ENCODE measurements at places on chromosomes 1 and 21.

DNA sequence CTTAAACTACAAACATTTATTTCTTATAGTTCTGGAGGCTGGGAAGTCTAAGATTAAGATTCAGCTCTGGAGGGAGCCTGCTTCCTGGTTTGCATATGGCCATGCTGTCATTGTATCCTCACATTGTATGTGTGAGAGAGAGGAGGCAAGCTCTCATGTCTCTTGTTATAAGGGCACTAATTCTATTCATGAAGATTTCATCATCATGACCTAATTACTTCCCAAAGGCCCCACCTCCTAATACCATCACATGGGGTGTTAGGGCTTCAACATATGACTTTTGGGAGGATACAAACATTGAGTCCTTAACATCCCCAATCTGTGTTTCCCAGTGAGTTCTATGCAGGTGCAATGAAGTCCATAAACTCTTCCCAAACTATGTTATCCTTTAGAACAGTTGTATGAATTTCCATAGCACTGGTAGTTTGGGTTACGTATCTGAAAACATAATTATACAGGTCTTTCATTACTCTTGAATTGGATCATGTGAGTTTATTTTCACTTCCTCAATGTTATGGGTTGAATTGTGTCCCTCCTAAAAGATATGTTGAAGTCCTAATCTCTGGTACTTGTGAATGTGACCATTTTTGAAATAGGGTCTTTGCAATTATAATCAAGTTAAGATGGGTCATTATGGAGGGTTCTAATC, 124.2 kb downstream of the RUNX1 start:
- no peak for DNase-seq

GRCh38 chr1:196951711-196952394, 8.3 kb downstream of the CFHR2 start:
- DNase-seq = no peak

DNA sequence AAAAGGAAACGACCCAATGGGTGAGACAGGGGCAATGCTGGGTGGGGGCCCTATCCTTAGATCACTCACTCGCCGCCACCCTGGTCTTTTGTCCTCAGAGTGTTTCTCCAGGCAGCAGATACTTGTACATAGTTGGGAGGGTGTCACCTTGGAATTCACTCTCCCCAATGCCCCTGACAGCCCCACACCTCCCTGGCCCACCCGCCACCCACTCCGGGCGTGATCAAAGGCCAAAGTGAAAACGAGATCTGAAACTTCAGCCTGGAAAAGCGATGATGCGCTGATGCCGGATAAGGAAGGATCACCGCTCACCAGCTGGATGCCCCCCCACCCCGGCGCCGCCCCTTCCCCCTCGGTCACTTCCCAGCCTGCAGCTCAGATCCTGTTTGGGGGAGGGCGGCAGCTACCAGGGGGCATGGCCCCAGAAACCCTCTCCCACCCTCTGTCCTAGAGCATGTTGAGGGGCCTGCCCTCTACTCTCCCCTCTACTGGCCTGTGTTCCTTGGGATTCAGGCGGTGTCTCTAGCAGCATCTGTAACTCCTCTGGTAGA, 33.6 kb upstream of the CASZ1 start:
- no peak for DNase-seq

- no peak for DNase-seq
Observed at GRCh38 chr1:55716610-55717009, 501.4 kb upstream of the USP24 start.

DNA sequence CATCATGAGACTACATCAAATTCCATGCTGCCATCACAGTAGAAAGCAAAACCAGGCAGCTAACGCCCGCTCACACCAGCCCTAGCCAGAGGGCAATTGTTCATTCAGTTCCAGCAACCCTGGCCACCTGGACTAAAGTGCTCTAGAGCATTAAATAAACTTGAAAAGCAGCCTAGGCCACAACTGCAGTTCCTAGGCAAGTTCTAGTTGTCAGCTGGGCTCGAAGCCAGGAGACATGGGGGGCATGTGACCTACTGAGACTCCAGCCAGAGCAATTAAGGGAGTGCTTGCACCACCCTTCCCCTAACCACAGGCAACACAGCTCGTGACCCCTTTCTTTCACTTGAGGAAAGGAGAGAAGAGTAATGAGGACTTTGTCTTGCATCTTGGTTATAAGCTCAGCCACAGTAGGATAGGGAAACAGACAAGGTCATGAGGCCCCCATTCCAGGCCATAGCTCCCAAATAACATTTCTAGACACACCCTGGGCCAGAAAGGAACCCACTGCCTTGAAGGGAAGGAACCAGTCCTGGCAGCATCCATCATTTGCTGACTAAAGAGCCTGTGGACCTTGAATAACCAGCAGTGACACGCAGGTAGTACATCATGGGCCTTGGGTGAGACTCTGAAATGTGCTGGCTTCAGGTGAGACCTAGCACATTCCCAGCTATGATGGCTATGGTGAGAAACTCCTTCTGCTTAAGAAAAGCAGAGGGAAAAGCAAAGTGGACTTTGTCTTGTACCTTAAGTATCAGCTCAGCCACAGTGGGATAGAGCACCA, 77.0 kb downstream of the ZZZ3 start:
- no peak for DNase-seq

GRCh38 chr21:45078877-45079281, 4.5 kb downstream of the ADARB1 start:
- no peak for DNase-seq

DNA sequence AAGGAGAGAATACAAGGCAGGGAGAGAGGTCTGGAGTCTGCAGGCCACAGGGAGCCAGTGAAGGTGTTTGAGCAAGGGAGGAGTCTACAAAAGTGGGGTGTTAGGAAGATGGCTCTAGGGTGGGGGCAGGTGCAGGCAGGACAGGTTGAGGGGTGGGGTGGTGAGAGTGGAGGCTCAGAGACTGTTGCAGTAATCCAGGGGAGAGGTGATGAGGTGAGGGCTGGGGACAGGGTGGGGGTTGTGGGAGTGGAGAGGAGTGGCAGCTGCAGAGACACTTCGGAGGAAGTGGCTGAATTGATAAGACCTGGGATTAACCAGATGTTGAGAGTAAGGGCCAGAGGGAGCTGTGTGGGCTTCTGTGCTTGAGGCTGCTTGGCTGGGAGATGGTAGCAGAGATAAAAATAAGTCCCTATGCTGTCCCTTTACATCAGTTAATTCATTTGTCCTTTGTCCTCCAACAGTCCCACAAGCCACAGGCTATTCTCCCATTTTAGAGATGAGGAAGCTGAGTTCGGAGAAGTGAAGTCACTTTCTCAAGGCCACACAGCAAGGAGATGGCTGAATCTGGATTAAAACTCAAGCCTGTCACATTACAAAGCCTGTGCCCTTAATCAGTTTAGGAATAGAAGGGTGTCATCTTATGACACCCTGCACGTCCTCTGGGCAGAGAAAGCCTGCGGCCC, 54.8 kb upstream of the SYNC start:
- DNase-seq = no peak

- DNase-seq = no peak
Observed at GRCh38 chr1:111813440-111814304, 58.0 kb downstream of the DDX20 start.

DNA sequence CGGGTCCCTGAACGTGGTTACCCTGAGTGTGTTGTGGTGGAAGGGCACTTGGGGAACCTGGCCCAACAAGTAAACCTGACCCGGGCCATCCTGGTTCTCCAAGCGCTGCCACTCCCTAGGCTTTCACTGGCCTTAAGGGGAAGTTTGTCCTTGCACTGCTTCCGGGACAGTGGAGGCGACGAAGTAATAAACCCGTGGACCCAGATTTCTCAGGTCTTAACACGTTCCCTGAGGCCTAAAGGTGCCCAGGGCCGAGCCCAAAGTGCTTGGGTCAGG, 261 bp upstream of the CCDC24 start:
- no peak for DNase-seq

DNA sequence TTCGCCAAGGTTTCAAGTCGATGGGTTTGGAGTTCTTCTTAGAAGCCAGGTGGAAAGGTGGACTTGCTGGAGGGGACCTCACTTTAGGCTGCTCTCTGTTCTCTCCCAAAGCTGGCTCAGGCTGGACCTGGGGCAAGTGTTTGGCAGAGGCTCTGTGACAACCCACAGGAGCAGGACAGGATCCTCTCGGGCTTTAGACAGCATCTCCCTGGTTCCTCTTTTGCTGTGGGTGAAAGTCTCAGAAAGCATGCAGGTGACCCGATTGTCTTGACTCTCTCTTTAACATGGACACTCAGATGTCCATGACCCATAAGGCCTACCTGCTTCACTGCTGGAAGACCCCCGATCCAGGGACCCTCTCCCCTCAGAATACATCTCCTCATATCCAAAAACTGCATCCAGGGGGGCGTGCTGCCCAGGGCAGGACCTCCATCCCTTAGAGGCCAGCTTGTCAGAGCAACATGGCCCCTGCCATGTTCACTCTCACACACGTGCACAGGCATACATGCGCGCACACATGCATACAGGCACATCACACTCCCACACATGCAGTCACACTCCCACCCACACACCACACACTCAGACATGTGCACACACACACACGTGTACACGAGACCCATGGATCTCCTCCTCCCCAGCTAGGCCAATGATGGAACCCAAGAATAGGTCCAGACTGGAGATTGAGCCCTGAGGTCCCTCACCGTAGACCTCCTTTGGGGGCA, 21.3 kb downstream of the MRPL37 start:
- no peak for DNase-seq

DNA sequence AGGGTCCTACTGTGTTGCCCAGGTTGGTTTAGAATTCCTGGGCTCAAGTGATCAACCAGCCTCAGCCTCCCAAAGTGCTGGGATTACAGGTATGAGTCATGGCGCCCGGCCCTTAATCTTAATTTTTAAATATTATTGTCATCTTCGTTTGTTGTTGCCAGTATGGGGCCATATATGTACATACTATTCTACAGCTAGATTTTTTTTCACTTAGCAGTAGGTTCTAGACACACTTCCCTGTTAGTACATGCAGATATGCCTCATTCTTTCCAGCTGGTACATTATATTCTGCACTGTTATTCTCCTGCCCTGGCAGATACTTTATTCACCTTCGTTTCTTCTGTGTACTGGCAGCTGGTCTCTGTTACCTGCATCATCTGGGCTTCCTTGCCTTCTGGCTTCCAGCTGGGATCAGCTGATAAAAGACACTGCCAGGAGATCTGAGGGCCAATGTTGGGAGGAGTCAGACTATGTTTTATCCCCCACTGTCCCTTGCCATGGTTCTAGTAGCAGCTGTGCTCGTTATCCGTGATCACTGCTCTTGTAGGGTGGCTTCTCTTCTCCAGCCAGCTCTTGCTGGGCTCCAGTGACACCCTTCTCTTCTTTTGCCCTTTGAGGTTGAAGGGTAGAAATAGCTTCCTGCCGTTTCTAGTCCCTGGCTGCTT, 24.7 kb downstream of the ST3GAL3 start:
- no peak for DNase-seq
